Stimulated activated CD4-positive, alpha-beta T cell treated with anti-CD3 and anti-CD28 coated beads, TNF-alpha, amount 100 ng/mL, for 24 hours (primary cell): ENCODE measurements at places on chromosomes 2 and 18.

- DNase-seq = no peak
Observed at GRCh38 chr2:186617148-186617547, 27.3 kb downstream of the ITGAV start.

DNA sequence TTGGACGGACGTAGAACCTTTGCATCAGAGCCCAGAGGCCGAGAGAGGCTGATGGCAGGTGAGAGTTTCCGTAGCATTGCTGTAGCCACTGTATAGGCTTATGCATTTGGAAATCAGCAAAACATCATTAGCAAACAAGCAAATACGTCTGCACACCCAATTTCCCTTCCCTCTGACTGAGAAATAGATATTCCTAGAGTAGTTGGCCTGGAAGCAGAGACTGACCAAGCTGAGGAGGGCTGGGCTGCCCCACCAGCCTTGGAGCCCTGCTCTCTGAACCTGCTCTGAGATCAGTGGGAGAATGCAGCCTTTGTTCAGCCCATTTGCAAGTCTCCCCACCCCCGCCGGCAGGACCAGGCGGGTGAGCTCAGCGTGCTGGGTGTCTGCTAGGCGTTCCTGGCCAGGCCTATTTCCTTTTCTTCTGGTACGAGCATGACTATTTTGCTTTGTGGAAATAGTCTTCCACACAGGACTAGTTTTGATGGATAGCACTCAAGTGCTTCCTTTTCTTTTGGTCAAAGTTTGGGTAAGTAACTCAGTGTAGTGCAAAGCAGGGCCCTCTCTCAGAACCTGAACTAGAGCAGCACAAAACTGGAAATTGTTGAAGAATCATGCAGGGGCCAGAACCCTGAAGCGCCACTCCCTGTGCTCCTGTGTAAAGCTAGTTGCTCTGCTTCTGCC, 21.9 kb upstream of the RNF149 start:
- DNase-seq = peak; percentile 33

GRCh38 chr2:234806818-234807217, 145.0 kb upstream of the SH3BP4 start:
- DNase-seq = no peak

- no peak for DNase-seq
Observed at GRCh38 chr2:88053934-88054781, 1.4 kb downstream of the KRCC1 start.

DNA sequence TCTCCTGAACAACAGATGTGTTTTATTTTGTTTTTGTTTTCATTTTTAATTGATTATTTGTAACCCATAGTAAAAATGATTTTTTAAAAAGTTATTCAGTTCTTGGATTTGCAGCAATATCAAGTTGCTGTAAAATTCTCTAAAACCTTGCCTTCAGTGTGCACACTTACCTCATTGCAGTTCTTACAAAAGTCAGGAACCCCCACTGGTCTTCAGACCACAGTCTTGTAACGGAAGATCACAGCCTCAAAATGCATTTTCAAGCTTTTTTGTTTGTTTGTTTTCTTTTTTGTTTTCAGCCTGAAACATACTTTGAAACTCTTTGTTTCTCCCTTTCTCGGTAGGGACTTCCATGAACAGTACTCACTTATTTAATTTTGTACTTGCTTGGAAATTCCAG, 1012.8 kb upstream of the GYPC start:
- DNase-seq = no peak

GRCh38 chr18:75339936-75340605, 87.4 kb downstream of the SMIM21 start:
- DNase-seq = no peak

DNA sequence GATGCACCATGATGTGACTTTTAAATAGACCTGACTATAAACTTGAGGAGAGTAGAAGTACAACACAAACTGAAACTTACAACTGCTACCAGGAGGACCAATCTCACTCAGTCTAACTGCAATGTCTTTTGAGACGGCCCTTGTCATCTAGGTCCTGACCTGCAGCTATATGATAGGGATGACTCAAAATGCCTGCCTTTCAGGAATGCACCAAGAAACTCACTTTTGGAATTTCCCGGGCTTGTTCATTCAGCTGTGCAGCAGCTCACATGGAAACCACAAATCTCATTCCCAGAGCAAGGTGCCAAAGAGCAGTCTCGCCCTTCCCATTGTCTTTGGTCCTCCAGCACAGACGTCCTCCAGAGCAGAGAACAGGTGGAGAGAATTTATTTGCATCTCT, 113.7 kb downstream of the SPOPL start:
- no peak for DNase-seq

DNA sequence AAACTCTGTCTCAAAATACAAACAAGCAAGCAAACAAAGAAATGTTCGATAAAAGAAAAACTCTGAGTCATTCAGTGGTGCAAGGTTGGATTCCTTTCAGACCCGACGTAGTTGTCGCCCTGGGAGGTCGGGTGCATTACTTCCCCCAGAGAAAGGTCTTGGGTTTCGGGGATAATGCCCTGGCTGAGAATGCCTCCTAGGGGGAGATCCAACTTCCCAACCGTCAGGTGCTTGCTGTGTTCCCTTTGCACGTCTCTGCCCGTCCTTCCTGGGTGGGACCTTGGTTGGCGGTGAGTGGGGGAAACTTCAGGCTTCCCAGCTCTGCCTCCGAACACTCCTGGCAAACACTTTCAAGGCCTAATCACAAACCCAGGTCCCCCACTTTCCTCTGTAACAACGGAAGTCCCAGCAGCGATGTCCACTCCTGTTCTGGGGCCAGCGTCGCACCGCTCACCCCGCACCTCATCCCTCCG, 609 bp downstream of the TPGS2 start:
- DNase-seq = no peak

DNA sequence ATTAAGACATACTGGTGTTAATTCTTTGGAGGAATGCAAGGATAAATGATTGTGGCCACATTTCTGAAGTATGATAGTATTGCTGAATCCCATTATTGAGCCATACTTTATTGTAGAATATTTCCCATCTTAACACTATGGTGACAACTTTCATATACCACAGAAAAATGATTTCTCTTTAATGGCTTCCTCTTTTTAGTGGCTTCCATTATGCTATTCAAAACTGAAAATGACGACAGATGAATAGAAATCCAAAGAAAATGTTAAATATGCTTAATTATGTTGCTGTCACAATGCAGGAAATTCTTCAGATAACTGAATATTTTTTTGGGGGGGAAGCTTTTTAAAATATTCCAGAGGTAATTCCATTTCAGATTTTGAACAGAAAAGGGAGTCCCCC, 88.9 kb upstream of the TMEM200C start:
- DNase-seq = no peak

GRCh38 chr2:10325278-10326145, 22.8 kb downstream of the HPCAL1 start:
- DNase-seq = no peak

GRCh38 chr18:38902796-38903195, 1337.2 kb upstream of the CELF4 start:
- no peak for DNase-seq

DNA sequence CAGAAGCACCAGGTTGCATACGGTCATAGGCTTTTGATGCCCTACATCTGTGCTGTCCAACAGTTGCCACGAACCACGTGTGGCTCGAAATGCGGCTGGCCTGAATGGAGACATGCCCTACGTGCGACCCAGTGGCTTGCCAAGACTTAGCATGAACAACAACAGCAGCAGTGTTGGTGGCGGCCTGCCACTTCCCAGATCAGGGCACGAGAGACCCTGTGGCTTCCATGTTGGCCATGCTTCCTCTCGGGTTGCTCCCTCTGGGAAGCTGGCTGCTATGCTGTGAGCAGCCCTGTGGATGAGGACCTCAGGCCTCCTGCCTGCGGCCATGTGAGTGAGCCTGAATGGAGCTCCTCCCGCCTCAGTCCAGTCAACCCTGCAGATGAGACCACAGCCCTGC, 212.3 kb downstream of the HDAC4 start:
- DNase-seq = no peak

DNA sequence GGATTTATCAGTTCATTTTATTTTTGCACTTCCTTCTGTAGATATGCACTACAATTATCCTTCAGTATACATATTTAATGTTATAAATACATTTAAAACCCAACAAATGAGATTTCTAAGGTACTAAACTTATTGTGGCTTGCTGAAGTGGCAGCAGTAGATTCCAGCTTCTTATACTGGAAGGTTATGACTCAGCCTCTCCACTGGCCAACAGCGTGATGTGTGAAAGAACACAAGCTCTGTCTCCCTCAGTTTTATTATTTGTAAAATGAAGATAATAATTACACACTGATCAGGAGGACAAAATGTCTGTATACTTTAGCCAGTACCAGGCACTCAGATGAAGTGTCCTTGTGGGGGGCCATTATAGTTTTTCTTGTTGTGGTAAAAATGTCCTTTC, 1147.1 kb downstream of the CNTNAP5 start:
- no peak for DNase-seq

GRCh38 chr2:55302241-55302640, 33.2 kb upstream of the MTIF2 start:
- DNase-seq = no peak

GRCh38 chr2:29615183-29615582, 306.2 kb downstream of the ALK start:
- no peak for DNase-seq

GRCh38 chr18:61360404-61361383, 27.5 kb downstream of the CDH20 start:
- DNase-seq = no peak

GRCh38 chr2:201500534-201500933, 49.0 kb downstream of the STRADB start:
- DNase-seq = no peak

DNA sequence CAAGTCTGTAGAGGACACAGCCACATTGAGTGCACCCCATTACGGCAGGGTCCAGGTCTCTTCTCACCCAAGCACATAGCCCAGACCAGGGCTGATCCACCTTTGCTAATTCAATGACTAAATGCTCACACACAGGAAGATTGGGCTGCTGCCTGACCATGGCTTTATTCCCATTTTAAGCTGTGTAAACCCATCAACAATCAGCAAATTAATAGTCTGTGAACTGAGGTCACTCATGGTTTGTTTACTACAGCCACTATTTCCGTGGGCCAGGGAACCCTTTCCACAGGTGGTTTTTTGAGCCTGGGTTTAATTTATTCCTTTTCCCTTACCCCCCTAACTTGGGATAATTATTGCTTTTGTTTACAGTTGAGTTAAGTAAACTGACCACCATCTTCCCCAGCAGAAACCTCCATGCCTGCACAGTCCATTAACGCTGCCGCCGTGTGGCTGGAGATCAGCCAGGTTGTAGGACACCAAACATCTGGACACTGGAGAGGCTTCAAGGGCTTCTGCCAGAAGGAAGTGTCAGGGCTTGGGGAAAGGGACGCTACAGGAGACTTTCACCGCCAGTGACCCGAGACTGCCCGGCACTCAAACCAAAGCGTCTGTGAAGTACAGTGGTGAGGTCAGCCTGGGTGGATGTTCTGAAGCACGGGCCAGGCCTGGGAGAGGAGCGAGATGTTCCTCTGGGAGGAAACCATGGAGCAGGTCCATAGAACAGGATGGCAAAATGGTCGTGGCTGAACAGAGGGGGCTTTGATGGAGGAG, 282.9 kb downstream of the DYSF start:
- DNase-seq = no peak

GRCh38 chr2:74424139-74424992, 2.8 kb downstream of the WDR54 start:
- no peak for DNase-seq

DNA sequence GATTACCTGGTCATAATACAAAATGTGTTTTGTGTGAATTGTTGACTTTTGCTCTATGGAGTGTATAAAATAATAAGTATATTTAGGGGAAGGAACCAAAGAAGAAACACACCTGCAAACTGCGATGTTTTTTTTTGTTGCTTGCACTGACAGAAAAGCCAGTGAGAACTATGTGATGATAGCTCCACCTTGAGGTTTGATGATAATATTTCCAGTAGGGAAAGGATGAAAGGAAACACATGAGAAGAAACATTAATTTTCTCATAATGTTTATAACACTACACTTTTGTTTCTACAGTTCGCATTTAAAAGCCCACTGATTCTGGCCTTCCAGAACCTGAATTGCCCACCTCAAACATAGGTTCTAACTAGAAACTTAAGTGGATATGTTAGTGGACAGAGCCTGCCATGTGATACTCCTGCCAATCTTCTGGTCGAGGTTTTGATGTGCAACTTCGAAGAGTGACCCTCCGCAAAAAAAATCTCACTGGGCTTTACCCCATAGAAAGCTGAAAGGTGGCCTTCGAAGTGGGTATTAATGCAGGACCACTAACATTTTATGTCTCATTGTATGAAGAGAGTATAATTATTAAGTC, 476.4 kb upstream of the SPHKAP start:
- DNase-seq = no peak

GRCh38 chr2:95347681-95348608, 50.8 kb downstream of the KCNIP3 start:
- no peak for DNase-seq

GRCh38 chr18:59769129-59769865, 72.1 kb upstream of the CCBE1 start:
- DNase-seq = no peak

DNA sequence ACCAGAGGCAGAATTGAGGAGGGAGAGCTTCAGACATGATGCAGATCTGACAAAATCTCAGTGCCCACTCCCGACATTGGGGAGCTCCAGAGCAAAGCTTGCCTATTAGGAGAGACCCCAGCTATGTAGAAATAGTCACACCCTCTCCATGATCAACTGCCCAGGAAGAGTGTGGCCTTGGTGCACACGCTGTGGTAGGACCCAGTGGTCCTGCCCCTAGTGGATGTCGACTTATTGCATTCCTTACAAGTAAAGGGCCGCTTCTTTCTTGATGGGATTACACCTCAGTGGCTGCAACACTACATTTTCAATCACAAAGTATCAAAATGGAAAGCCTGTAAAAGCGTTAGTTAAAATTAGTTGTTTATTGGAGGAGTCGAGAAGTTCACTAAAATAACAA, 64.2 kb downstream of the VRK2 start:
- no peak for DNase-seq

DNA sequence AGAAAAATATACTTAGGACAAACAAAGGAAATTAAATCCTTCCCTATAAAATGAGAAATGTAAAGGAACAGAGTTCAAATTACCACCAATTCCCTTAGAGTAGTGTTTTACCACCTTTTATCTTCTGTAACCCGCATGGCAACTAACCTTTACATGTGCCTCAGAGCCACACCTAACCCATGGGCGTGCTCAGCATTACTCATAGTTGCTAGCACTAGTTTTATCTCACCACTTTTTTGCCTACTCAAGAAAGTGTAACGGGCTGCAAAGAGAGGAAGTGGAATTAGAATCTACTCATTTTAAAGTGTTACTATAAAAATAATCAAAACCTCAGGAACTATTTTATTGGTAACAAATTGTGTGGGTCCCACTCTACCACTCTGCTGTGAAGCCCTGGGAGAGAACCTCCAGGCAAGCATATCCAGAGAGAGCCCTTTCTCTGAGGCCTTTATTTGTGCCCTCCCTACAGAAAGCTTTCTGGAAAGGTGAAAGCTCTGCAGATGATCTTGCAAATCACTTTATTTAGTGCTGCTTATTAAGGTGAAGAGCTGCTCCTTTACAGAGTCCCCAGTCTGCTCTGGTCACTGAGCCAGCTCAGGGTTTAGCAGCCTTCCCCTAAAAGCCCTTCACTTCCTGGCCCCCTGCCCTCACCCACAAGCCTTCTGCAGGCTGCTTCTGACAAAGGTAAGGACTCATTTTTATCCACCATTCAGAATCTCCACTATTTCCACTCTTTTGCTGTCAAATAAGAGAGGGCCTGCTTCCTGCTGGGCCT, 98.8 kb downstream of the TRABD2A start:
- DNase-seq = peak; percentile 43
